ENCODE measurements at places on chromosomes 1 and 21. TPM values are rescaled to one million over a fixed set of nuclear protein-coding genes. Genes with fewer than 3 reads are reported as not detected.

DNA sequence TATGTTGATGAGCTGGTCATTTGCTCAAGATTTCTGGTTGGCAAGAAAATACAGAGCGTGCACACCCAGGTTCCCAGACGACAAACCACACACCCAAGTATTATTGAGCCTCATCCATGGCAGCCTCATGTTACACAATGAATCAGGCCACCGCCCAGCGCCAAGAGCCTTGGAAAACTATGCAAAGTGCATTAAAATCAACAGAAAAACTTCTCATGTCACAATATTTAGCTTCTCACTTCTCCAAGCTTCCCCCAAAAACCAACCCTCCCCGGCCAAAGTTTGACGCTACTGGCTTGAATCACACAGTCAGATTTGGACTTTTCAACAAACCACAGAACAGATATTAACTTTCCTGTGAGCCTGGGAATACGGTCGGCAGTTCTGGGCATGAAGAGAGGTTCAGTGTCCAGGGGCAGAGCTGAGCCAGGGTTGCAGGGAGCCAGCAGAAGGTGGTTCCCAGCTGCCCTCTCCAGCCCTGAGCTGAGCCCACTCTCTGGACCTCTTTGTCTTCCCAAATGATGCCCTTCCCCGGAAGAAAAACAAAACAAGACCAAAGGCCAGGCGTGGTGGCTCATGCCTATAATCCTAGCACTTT, 71.1 kb downstream of the SETD4 start:
- DNase-seq: no peak

Gene HS2ST1
- total RNA-seq: 17.7 TPM

Gene HSD3B2
- total RNA-seq: not detected

GRCh38 chr1:241518476-241519307, 863 bp downstream of the FH start:
- peak; percentile 44 for DNase-seq

Measured in dermis blood vessel endothelial cell (primary cell).